Stimulated activated CD4-positive, alpha-beta T cell treated with anti-CD3 and anti-CD28 coated beads, Interleukin-12 subunit alpha, Interleukin-12 subunit beta, amount 100 ng/mL, for 4 hours (primary cell): ENCODE measurements at places on chromosomes 12 and 14.
A peak's percentile ranks its signal among the peaks of the same experiment; 100 is the strongest.

GRCh38 chr14:74656964-74657363, 44.9 kb upstream of the LTBP2 start:
- no peak for DNase-seq

DNA sequence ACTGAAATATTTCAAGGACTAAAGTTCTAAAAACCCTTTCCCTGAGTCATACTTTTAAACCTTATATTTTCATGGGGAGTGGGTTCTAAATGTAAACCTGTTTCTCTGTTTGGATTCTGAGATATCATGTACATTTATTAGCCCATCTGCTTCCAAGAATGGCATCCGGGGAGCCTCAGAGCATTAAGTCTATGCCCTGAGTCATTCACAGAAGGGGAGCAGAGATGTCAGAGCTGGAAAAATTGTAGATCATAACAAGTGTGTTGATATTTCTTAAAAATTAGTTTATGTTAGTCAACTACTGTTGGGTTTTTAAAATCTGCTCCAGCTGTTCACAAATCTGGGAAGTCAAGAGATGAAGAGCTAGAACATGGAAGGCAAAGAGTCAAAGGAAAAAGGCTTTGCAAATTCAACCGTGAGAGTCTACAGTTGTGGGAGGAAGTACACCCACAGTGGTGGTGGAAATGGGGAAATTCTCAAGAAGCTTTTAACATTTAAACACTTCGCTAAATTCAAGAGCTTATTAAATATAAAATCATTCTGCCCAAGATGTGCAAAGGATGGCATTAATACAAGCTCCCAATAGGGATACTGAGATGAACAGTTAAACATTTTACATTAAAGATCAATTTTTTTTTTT, 70.5 kb upstream of the FLRT2 start:
- DNase-seq = no peak

DNA sequence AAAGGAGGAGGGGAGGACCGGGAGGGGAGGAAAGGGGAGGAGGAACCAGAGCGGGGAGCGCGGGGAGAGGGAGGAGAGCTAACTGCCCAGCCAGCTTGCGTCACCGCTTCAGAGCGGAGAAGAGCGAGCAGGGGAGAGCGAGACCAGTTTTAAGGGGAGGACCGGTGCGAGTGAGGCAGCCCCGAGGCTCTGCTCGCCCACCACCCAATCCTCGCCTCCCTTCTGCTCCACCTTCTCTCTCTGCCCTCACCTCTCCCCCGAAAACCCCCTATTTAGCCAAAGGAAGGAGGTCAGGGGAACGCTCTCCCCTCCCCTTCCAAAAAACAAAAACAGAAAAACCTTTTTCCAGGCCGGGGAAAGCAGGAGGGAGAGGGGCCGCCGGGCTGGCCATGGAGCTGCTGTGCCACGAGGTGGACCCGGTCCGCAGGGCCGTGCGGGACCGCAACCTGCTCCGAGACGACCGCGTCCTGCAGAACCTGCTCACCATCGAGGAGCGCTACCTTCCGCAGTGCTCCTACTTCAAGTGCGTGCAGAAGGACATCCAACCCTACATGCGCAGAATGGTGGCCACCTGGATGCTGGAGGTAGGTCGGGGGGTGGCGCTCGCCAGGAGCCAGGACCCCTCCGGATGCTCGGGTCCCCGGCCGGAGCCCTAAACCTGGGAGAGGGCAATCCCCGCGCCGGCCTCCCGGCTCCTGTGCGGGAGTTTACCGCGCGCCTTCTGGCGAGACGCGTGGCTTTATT, at the start of gene CCND2:
CCND2 (plus strand) TSS at position 111 of the 744 bp plus-strand sequence; CDS start at position 390, 279 bp downstream.
- DNase-seq = peak; percentile 82

DNA sequence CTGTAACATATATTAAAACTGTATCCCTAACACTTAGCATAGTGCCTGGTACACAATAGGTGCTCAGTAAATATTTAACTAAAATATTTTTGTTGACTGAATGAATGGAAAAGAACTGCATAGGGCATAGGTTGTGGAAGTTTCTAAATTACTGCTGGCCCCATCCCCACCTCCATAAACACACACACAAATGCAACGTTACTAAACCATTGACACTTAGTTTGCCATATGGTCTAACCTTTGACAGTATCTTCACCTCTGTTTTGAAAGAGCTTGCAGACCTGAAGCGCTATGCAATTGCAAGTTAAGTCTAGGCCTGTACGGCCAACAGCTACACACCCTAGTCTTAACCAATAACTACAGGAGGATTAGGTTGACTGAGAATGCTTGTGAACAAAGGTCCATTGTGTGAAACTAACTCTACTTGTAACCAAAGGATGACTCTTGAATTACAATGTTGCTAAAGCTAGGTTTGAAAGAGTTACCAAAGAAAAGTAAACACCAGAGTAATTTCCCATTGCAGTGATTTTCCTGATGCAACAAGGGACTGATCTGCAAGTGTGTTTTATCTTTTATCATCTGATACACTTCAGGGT, 924 bp upstream of the MANSC1 start:
- DNase-seq = no peak

DNA sequence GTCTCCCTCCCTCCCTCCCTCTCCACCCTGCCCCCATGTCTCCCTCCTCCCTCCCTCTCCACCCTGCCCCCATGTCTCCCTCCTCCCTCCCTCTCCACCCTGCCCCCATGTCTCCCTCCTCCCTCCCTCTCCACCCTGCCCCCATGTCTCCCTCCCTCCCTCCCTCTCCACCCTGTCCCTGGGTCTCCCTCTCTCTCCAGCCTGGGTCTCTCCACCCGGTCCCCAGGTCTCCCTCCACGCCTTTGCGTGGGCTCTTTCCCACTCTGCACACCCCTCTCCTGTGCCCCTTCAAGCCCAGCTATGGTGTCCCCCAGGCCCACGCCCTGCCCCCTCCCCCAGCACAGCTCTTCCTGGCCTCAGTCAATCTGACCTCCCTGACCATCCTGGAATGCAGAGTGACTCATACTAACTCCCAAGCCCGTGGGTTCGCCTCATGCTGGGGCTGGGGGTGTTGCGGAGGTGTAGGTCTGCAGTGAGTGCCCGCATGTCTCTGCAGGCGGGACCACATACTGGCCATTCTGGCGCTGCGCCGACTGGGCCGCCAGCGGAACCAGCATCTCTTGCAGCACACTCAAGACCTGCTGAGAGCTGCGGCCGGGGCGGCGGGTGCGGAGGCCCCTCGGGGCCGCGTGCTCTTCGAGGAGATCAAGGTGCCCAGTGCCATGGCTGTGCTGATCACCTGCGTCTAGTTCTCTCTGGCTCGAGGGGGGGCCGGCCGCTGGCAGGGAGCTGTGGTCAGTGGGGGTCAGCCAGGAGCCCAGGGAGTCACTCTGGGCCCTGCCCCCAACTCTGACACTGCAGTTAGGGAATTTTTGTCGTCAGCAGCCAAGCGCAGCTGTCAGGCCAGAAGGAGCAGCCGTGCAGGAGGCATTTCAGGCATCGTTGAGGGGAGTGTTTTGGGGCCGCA, 13.5 kb upstream of the TNFAIP2 start:
- DNase-seq = no peak

DNA sequence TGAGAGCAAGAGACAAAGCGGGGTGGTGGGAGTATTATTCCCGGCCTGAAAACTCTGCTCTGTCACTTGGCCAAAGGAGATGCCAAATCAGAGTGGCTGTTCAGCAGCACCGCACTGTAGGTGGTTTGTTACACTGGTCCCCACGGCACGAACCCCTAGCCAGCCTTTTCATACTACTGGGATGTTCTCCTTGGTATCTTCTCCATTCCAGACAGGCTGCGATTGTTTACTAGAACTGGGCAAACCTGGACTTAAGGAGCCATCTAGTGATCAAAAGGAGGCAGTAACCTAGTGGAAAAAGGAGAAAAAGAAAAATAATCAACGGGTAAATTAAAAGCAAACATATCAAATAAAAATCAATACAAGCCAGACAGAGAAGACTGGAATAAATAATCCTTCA, 58.9 kb upstream of the TMTC2 start:
- DNase-seq = no peak

GRCh38 chr12:52600071-52600470, 1.2 kb downstream of the KRT72 start:
- DNase-seq = no peak

DNA sequence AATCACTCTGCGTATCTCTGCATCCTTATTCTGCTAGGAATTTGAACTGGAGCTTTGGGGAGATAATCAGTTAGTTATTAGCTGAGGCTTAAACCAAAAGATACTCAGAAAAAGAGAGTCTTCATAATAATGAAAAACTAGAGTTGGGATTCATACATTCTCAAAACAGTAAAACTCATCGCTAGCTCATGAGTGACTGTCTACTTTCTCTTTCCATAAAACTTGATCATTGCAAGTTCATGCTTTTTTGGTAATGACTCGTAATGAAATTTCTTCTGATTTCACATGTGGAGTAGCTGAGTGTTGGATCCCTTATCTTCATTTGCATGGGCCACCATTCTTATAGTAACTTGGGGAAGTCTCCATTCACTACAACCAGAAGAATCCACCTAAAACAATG, 397.7 kb downstream of the PDZRN4 start:
- DNase-seq = no peak

DNA sequence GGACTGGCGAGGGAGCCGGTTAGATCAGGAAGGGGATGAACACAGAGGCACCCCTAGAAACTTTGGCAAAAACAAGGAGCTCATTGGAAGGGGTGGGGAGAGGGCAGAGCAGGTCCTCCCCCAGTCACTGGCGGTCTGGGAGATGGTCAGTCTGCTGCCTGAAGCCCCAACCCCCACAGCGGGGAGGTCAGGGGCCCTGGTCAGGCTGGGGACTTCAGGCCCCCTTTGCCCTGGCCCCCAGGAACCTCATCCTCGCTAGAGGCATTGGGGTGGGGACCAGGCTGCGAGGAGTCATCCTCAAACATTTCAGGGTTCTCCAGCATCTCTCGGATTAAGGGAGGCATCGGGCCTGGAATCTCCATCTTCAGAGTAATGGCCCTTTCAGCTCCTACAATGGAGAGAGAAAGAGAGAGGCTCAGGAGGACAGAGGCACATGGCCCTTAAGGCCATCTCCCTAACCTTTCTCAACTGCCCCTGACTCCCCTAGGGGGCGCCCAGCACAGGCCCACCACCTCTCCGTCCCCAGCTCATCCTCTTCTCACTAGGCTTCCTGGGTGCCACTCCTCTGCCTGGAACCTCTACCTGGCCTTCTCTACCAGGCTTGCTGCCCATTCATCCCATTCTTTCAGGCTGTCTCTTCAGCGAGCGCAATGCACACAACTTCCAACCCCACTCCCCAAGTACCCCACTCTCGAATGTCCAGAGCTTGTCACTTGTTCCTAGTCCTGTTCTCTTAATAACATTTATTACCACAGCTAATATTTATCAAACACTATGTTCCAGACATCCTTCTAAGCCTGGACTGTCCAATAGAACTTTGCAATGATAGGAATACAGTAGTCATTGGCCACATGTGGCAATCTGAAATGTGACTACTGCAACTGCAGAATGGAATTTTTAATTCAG, 4.7 kb upstream of the ITGB7 start:
- DNase-seq = no peak

GRCh38 chr12:80143537-80143936, 44.2 kb downstream of the OTOGL start:
- DNase-seq = no peak

DNA sequence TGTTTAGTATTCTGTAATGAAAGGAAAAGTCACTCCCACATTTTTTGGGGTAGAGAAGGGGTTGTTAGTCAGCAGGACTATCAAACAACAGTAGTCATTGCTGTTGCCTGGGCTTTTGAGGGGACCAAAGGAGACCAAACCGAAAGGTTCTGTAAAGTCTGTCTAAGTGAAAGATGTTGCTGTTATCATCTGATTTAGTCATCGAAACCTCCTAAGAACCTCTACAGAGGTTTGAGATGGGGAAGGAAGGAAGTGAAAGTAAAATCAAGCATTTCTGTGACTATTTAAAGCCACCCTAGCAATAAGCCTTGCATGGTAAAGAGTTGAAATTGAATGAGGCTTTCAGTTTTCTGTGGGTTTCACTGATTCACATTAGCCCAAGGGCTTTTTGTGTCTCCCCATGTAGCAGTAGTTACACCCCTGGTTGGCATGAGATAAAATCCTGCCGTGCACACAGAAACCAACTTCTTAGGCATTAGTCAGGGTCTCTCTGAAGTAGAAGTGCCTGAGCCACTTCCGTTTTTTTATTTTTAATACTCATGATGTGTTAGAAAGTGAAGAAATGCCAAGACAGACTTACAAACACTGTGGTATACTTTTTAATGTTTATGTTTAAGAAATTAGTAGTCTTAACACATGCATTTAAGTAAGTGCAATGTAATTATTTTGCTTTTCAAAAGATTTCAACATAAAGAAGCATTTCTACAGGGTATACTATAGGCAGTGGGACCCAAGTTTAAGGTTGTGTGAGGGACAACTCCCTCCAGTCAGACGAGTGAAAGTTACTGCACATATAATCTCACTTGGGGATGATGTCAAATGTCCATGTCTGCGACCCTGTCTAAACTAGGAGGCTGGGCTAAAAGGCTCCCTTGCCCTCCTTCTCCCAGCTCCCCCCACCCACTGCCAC, 50.4 kb downstream of the DYRK2 start:
- peak; percentile 28 for DNase-seq

GRCh38 chr12:29773076-29773475, 10.7 kb downstream of the TMTC1 start:
- no peak for DNase-seq

DNA sequence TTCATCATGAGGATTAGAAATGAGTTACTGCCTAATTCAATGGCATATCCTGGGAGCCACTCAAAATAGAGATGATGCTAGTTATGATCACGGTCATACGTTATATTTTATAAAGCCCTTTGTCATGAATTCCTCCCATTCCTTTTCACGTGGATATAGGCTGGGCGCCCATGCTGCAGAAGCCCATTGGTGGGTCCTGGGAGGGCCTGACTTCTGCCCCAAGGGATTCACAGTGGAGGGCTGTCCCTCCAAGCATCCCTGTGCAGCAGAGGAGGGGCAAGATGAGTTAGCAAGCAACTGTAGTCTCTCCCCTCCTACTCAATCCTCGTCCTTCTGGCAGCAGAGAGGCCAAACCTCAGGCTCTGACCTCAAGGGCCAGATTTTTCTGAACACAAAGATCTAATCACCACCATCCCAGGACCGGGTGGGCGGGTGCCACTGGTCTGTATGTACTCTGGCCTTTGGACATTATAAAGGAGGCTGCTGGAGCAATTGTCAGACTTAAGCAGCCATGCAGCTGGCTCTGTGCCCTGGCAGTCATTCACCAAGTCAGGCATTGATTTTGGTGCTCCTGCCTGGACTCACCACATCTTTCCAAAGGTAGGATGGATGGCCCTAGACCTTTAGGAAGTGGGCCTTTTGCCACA, 8.6 kb downstream of the GLTP start:
- DNase-seq = no peak

DNA sequence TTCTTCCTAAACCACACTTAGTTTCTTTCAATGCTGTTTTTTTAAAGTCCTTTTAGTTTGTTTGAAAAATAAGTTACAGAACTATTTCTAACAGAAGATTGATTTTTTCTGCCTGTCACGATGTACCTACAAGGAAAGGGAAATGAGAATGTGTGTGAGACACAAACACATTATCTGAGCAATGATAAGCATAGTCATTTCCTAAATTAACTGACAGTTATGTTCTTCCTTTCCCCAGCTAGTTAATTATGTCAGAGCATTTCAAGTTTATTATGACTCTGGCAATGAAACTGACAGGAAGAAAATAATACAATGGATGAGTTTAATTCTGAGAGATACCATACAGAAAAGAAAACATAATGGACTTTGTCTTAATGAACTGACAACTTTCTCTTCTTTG, 21.3 kb upstream of the LDHB start:
- DNase-seq = no peak

- no peak for DNase-seq
Observed at GRCh38 chr12:132689227-132689626, 1.8 kb downstream of the PXMP2 start.
